Cortex of kidney (tissue), 1 donor: ENCODE measurements at places on chromosomes 4 and X.

DNA sequence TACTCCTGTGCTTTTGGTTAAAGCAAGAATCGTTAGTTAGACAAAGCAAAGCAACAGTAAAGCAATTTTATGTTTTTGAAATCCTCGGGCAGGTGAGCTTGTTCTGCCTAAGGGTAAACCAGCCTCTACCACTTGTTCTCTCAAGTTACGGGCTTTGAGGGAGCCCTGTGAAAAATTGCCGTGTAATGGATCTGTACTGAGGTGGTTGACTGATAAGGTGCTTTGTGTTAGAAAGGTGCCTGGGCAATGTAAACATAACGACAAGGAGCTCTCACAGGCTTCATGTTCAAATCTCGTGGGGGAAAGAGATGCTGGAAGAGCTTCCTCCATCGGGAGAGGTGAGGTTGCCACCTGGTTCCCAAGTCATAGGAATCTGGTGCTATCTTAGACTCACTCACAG is 111.8 kb downstream of the TRAPPC11 start:
- DNase-seq: no peak

DNA sequence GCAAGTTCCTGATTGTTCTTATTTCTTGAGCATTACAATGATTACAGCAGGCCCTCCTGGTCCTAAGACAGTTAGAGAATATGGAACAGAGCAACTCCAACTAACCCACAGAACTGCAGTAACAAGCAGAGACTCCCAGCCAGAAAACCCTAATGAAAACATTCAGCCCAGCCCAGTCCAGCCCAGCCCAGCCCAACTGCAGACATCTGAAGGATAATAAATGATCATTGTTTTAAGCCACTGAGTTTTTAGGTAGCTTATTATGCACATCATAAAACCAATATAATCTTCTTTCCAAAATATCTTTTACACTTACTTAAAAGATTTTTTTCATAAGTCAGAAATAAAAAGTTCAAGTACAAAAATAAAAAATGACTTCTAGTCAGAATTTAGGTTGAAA is 51.3 kb downstream of the SPOCK3 start:
- no peak for DNase-seq

DNA sequence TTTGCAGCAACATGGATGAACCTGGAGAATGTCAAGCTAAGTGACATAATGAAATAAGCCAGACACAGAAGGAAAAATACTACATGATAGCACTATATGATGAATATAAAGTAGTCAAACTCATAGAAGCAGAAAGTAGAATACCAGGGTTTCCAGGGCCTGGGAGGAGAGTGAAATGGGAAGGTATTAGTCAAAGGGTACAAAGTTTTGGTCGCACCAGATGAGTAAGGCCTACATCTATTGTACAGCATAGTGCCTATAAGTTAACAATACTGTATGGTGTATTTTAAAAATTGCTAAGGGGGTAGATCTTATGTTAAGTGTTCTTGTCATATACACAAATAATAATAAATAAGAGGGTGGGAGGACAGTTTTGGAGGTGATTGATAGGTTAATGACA is 41.5 kb downstream of the ENOX2 start:
- no peak for DNase-seq

DNA sequence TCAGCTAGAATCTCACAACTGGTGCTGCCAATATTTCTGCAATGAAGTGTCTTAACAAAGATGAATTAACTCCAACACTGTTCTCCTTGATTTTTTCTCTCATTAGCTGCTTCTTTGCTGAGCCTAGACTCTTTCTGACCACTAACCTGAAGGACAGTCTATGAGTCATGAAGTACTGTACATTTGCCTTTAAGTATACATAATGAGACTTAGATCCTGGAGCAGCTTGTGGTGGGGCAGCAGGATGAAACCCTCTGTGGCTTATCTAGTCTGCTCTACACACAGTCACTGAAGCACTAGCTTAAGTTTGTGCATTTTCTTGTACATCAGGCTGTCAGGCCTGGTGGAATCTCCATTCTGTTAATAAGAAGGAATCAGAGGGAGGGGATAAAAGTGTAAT is 307.4 kb upstream of the SMIM31 start:
- DNase-seq: no peak

GRCh38 chr4:127364397-127364796 is 268.4 kb upstream of the INTU start:
- DNase-seq: no peak

- DNase-seq: no peak
Measured at GRCh38 chrX:48919947-48920717, 1.3 kb upstream of the PIM2 start.
